ENCODE measurements at places on chromosomes 13 and 19.

DNA sequence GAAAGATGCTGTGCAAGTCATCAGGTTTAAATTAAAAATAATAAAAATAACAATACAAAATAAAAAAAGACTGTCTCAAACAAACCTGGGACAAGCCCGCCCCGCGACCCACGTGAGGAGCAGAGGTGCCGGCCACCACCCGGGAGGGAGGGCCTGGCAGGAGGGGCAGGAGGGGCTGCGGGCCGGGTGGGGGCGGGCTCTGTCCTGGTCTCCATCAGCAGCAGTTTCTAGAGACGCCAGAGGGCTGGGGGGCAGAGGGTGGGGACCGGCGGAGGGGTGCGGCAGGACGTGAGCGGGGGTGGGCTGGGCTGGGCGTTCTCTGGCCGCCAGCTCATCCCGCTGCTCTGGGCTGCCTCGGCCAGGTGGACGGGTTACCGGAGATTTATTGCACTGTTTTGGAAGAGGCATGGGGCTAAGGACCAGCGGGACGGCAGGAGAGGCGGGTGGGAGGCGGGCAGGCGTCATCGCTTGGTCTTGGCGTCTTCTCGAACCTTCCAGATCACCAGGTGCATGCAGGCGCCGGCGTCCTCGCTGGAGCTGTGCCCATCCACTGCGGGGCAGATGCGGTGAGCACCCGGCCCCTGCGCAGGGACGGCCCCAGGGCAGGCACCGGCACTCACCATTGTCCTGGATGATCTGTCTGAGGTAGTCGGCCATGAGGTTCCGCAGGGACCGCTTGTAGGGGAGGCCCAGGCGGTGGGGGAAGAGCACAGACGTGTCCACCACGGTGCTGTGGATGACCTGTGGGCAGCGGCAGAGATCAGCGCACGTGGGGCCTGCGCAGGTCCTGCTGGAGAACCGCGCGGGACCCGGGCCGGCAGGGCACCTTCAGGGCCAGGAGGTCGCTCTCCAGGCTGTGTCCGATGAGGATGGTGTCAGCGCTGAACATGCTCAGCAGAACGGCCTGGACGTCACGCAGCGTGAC, 3.8 kb upstream of the ATP8B3 start:
- H3K27me3 ChIP-seq, result no peaks in the 10 kb centered on the region
- H3K27ac ChIP-seq, result no peak overlapping the region
- no peak overlapping the region for H3K4me3 ChIP-seq
- peaks cover 34% of the 10 kb centered on the region for H3K36me3 ChIP-seq
- DNase-seq, result no peak

DNA sequence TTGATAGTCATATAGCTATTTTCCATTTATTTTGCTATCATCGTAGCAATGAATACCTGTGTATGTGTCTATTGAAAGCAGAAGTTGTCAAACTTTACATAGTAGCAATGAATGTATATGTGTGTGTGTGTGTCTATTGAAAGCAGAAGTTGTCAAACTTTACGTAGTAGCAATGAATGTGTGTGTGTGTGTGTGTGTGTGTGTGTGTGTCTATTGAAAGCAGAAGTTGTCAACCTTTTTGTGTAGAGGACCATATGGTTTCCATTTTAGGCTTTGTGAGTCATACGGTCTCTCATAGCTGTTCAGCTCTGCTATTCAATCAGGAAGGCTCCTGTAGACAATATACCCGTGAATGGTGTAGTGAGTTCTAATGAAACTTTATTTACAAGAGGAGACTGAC, 20.8 kb downstream of the NLRP4 start:
- H3K36me3 ChIP-seq, result no peaks in the 10 kb centered on the region
- no peak overlapping the region for H3K27ac ChIP-seq
- no peak overlapping the region for H3K4me3 ChIP-seq
- no peaks in the 10 kb centered on the region for H3K4me1 ChIP-seq
- peaks cover 29% of the 10 kb centered on the region for H3K27me3 ChIP-seq
- no peak for DNase-seq

- H3K27me3 ChIP-seq, result no peaks in the 10 kb centered on the region
- peaks cover 19% of the 10 kb centered on the region for H3K4me1 ChIP-seq
- H3K36me3 ChIP-seq, result peaks cover 22% of the 10 kb centered on the region
- H3K4me3 ChIP-seq, result no peak overlapping the region
Measured at GRCh38 chr19:10692673-10693264, 8.5 kb upstream of the QTRT1 start.

GRCh38 chr13:52934258-52934657, 85.8 kb upstream of the PCDH8 start:
- no peaks in the 10 kb centered on the region for H3K27me3 ChIP-seq
- H3K27ac ChIP-seq, result no peak overlapping the region
- no peak overlapping the region for H3K4me3 ChIP-seq
- H3K36me3 ChIP-seq, result no peaks in the 10 kb centered on the region
- no peak for DNase-seq
- H3K4me1 ChIP-seq, result no peaks in the 10 kb centered on the region

DNA sequence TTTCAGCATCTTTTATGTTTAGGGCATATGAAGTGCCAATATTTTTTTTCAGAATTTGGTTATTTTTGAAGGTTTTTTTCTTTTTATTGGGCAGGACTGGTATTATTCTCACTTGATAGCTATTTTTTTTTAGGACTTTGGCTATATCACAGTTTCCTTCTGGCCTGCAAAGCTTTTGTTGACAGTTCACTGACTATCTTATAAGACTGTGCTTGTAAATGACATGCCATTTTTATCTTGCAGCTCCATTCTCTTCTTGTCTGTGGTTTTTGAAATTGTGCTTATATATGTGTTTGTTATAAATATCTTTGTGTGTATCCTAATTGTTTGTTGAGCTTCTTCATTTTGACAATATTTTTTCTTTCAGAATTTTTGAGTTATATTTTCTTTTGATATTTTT, 26.4 kb upstream of the ZNF431 start:
- no peaks in the 10 kb centered on the region for H3K4me1 ChIP-seq
- H3K27me3 ChIP-seq, result no peaks in the 10 kb centered on the region
- peaks cover 24% of the 10 kb centered on the region for H3K36me3 ChIP-seq

DNA sequence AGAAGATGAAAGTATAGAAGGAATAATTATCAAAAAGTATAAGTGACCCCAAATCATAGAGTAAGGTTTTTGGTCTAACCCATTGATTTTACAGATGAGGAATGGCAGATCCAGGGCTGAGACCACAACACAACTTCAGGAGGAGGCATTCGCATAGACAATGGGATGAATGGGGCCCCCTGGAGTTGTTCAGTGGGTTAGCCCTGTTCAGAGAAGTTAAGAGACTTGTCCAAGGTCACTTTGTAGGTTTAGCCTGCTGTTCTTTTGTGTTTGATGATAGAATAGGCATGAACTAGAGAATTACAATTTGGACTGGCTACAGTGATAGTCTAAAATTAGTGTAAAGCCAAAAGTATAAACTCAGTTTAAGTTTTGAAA, 233.9 kb downstream of the KCNRG start:
- no peaks in the 10 kb centered on the region for H3K36me3 ChIP-seq
- no peak overlapping the region for H3K4me3 ChIP-seq
- H3K4me1 ChIP-seq, result peaks cover 63% of the 10 kb centered on the region
- no peak overlapping the region for H3K27ac ChIP-seq
- H3K27me3 ChIP-seq, result no peaks in the 10 kb centered on the region

DNA sequence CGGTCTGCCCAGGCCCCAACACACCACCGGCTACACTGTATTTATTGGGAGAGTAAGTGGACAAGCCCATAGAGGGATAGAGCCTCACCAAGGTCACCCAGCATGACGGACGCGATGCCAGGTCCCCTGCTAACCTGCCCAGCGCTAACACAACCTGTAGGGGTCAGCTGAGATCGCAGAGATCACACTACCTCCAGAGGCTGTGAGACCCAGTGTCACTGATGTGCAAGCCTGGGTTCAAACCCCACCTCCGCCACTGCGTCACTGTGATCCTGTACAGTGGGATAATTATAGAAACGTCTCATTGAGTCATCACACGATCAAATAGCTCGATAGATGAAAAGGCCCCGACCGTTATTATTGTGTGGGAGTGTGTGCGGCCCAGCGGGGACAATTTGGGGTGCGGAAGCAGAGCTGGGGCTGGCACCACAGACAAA, 10.6 kb upstream of the TLE2 start:
- peaks cover 2% of the 10 kb centered on the region for H3K27me3 ChIP-seq
- peak overlapping the region; percentile 20 for H3K4me3 ChIP-seq
- peak; percentile 59 for DNase-seq

DNA sequence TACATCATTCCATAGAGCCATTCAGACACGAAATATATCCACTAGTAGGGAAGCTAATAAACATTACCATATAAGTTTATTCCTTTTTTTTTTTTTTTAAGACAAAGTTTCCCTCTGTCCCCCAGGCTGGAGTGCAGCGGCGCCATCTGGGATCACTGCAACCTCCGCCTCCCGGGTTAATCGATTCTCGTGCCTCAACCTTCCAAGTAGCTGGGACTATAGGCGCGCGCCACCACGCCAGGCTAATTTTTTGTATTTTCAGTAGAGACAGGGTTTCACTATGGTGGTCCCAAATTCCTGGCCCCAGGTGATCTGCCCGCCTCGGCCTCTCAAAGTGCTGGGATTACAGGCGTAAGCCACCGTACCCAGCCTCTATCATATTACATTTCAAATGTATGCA, 612 bp upstream of the ZNF154 start:
- no peak for DNase-seq
- no peaks in the 10 kb centered on the region for H3K27me3 ChIP-seq
- H3K4me1 ChIP-seq, result no peaks in the 10 kb centered on the region

DNA sequence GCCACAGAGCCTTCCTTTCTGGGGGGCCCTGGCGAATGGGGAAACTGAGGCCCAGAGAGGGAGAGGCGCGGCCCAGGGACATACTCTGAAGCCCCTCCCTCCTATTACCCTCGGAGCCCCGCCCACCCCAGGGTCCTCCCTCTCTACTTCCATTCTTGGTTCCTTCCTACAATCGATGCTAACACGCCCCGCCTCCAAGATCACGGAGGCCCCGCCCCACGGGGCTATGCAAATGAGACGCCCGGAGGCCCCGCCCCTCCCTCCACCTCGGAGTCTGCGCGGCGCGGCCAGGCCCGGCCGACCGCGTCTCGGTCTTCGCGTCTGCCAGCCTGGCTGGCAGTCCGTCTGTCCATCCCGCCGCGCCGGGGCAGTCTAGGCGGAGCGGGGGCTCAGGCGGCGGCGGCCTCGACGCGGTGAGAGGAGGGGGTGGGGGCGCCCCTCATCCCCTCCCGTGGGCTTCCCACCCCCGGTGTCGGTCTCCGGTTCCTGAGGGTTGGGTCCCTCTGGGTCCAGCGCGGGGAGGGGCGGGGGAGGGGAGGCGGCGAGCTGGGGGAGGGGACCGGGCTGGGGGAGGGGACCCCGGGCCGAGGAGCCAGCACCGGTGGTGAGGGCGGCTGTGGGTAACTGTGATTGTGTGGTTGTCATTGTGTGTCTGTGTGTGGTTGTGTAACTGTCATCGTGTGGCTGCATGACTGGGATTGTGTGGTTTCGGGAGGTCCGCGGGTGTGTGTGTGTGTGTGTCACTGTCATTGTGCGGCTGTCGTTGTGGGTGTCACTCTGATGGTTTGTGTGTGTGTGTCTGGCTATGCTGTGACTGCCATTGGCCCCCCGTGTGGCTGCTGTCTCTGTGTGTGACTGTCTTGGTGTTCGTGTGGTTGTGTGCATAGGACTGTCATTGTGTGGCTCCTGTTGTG, at the start of gene PLPPR2:
TSS of gene PLPPR2 (plus strand) at position 273 of the 914 bp plus-strand sequence. CDS start 2,242 bp downstream, outside the sequence.
- H3K27me3 ChIP-seq, result no peaks in the 10 kb centered on the region
- no peak within 1 kb of the TSS for H3K27ac ChIP-seq
- H3K36me3 ChIP-seq, result no peaks in the 10 kb centered on the region
- peaks cover 10% of the 10 kb centered on the region for H3K4me1 ChIP-seq
- peak within 1 kb of the TSS; percentile 54 for H3K4me3 ChIP-seq
- DNase-seq, result peak; percentile 68

DNA sequence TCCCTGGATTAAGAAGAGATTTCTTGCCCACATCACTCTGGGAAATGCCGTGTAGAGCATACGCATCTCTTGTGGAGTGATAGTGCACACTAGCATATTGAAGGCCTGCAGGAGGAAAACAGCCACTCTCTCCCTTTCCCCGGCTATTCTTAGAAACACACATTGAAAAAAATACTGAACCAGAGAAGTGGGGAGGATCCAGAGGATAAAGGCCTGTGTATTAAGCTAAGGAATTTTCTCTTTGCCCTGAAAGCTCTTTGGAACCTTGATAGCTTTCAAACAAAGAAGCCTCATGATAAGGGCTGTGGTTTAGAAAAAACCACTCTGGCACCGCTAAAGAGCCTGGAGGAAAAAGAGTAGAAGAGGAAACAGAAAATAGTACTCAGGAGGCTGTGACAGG, 386.1 kb upstream of the NBEA start:
- H3K4me3 ChIP-seq, result no peak overlapping the region
- no peak for DNase-seq
- no peaks in the 10 kb centered on the region for H3K36me3 ChIP-seq
- no peak overlapping the region for H3K27ac ChIP-seq

DNA sequence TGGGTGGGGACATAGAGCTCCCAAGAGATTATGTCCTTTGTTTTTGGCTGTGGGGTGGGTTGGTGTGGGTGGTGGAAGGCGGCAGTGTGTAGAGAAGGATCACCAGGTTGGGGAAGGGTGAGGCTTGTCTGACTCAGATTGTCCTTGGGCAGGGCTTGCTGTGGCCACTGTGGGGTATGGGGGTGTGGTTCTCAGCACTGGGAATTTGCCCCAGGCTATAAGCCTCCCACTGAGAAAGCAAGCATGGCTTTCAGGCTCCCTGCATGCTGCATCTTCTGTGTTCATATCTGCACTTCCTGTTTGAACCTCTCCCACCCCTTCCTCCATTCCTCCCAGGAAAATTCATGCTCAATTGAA, 34.9 kb downstream of the DNAJC15 start:
- DNase-seq, result peak; percentile 46
- peak overlapping the region; percentile 71 for H3K27ac ChIP-seq
- peaks cover 66% of the 10 kb centered on the region for H3K4me1 ChIP-seq
- H3K36me3 ChIP-seq, result no peaks in the 10 kb centered on the region

GRCh38 chr19:33464010-33464732, 57.4 kb downstream of the PEPD start:
- no peak overlapping the region for H3K27ac ChIP-seq
- H3K36me3 ChIP-seq, result peaks cover 12% of the 10 kb centered on the region
- H3K27me3 ChIP-seq, result no peaks in the 10 kb centered on the region
- no peak overlapping the region for H3K4me3 ChIP-seq
- no peak for DNase-seq

DNA sequence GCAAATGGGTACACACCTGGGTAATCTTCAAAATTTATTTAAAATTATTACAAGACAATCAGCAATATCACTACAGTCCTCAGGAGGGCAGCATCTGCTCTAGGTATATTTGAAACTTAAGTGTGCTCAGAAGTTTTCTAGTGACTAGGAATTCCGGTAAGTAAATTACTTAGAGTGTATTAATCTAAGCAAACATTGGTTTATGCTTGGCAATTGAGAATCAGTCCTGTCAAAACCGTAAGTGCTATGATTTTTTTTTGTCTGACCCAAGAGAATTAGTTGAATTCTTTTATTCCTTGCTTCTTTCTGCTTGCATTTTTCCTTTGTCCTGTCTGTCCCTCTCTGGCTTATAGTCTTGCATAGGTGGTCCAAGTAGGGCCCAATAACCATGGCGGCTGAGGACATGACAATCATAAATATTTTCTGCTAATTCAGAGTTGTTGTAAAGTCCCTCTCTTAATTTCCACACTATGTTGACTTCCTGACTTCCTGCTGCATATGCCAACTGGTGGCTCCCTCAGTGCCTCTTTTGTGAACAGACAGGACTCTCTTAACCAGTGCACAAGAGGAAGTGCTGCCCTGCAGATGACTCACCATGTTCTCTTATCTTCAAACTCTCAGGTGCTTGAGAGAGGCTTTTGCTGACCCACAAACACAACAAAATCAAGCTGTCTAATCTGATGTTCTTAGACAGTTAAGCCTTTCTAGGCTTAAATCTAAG, 82.2 kb downstream of the SLAIN1 start:
- H3K4me3 ChIP-seq, result no peak overlapping the region
- no peaks in the 10 kb centered on the region for H3K36me3 ChIP-seq
- DNase-seq, result peak; percentile 26
- H3K27ac ChIP-seq, result no peak overlapping the region

Data from HepG2 (cell line).